ENCODE measurements at places on chromosomes 4 and X.

DNA sequence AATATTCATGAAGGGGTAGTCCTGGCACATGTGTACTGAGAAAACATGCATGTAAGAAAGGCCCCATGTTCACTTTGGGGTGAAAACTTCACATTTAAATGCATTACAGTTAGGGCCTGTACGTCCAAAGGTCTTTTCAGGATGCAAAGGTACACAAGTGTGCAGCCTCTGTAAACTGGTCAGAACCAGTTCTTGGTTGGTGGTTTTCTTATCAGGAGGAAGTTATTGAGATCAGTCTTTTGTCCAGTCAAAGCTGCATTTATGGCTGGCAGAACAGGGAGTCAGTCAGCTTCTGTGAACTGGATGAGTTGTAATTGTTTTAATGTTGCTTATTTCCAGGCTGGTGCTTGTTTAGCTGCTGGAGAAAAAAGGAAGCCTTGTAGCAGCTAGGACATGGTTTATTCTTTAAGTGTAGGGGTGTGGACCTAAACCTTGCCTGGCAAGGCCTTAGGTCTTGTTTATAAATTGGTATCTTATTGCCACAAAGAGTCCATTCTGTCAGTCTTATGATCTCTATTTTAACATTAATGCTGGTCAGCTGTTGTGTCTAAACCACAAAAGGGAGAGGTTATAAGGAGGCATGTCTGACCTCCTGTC is 1906.6 kb upstream of the TENM3 start:
- no peak for DNase-seq

GRCh38 chrX:40168480-40169011 is 70.8 kb upstream of the BCOR start:
- DNase-seq = no peak

- no peak for DNase-seq
These were observed 169.2 kb upstream of the LEF1 start for GRCh38 chr4:108337923-108338322.

DNA sequence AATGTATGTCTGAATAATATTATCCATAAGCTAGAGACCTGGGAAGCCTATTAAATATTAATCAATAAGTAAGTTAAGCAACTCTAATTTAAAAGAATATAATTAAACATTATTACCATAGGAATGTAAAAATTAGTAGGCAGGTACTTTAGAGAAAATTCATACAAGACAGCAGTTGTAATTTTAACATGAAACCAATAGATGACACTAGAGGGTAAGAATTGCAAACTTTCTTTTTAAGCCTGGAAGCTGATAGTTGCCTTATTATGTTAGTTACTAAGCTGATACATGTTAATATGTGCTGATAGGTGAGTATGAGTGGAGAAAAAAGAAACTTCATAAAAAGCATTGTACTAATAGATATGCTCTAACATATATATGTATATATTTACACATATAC is 1157.4 kb downstream of the FAM133A start:
- no peak for DNase-seq

DNA sequence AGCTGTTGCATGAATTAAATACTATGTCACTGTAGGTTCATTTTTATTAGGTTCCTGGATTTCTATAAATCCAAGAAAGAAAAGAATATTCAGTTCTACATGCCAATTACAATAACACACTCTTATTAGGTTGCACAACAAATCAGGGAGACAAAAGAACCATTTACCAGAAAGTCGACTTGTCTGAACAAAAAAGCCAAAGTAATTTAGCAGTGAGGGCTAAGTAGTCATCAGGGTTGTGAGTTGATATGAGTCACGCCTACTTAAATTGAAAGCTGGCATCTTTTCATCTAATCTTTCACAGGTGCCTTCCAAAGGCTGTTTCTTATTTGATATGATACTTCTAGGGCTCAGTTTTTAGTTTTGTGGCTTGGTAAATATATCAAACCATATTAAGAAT is 25.4 kb upstream of the GNRHR start:
- DNase-seq = no peak

DNA sequence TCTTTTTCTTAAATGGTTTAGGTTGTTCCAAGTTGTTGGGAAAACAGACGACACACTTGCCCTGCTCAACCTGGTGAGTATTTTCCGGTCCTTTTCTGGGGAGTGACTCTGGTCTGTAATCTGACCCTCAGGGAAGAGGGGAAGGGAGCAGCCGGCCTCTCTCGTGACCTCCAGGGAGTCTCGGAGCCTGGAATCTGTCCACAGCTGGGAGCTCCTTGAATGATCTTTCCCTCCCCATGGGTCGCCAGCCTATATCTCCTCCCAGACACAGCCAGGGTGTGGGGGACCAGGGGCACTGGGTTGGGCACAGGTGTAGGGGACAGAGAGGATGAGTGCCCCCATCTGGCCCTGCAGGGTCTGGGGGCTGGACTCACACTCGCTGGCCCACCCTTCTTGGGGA is 18.9 kb downstream of the TMEM175 start:
- no peak for DNase-seq

GRCh38 chr4:168615294-168616065 is 118.6 kb downstream of the PALLD start:
- DNase-seq = no peak

GRCh38 chrX:97756879-97757278 is 873.2 kb downstream of the RPA4 start:
- no peak for DNase-seq

GRCh38 chrX:38102240-38102639 is 95.9 kb downstream of the SYTL5 start:
- DNase-seq = no peak

- no peak for DNase-seq
These were observed 40.5 kb downstream of the CLDN34 start for GRCh38 chrX:10007621-10008020.

GRCh38 chrX:38249965-38250364 is 29.3 kb upstream of the SRPX start:
- no peak for DNase-seq

GRCh38 chr4:12932203-12932788 is 551.8 kb downstream of the RAB28 start:
- no peak for DNase-seq

- DNase-seq = no peak
These were observed 14.3 kb downstream of the GPRIN3 start for GRCh38 chr4:89293299-89293698.

DNA sequence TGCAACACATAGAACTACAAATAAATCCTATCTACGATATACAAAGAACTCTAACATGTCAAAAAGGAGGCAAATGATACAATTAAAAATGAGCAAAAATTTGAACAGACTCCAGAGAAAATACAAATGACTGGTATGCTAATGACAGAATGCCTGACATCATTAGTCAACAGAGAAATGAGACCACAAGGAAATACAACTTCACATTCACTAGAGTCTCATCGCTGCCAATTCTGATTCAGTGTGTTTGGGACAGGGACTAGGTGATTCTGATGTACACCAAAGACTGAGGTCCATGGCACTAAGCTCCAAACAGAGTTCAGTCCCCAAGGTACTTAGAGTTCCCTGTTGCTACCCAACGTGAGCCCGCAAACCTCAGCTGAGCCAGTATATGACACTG is 23.4 kb downstream of the SLC2A9 start:
- DNase-seq = no peak

DNA sequence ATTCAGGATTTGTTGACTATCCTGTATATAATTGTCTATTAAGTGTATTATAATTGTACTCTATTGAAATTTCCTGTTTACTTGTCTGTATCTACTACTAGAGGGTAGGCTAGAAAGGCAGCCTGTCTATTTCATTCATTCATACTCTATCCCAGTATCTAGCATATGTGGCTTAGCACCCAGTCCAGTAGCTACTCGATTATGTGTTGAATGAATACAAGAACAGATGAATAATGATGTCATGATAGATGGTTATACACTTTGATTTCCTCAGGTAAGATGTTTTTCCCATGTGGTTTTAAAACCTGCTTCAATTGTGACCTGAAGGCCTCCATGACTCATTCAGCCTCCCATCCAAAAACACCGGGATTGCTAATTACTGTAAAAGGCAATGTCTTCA is 68.0 kb downstream of the IL21 start:
- no peak for DNase-seq

GRCh38 chr4:124589786-124590185 is 122.7 kb downstream of the ANKRD50 start:
- no peak for DNase-seq

DNA sequence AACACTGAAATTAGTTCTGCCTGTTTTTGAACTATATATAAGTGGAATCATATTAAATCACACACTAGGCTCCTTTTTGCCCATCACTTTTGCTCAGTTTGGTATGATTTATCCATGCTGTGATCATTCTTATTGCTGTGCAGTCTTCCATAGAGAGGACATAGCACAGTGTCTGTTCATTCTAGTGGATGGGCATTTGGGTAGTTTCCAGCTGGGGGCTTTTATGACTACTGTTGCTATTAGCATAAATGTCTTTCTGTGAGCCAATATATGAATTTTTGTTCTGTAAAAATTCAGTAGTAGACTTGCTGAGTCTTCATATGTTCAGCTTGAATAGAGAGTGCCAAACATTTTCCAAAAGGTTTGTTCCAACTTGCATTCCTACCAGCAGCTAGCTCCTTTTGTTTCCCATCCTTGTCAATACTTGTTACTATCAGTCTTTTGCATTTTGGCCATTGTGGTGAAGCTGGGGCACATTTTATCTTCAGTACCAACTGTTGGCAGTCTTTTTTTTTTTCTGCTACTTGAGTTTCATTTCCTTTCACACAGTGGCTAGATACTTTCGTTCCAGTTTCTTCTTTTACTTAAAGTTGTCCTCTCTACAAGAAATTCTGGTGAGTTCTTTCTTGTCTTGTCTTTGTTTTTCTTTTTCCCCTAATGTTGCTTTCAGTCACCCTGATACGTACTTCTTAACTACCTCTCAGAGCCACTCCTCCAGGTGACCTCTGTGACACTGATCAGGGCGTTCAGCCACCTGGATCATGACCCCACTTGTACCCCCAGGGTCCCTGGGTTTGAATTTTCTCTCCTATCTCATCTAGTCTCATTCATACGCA is 87.0 kb downstream of the ANXA3 start:
- DNase-seq = no peak

GRCh38 chrX:19870206-19870605 is 17.2 kb downstream of the SH3KBP1 start:
- DNase-seq = no peak

DNA sequence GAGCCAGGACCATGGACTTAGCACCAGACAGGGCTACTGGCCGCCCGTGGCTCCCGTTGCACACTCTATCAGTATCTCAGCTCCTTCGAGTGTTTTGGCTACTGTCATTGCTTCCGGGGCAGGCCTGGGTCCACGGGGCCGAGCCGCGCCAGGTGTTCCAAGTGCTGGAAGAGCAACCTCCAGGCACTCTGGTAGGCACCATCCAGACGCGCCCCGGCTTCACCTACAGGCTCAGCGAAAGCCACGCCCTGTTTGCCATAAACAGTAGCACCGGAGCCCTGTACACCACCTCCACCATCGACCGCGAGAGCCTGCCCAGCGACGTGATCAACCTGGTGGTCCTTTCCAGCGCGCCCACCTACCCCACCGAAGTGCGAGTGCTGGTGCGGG is 1.6 kb downstream of the FAT4 start:
- no peak for DNase-seq

- no peak for DNase-seq
These were observed 956 bp downstream of the SORCS2 start for GRCh38 chr4:7193030-7193958.

GRCh38 chrX:100350704-100351489 is 59.2 kb downstream of the PCDH19 start:
- no peak for DNase-seq

DNA sequence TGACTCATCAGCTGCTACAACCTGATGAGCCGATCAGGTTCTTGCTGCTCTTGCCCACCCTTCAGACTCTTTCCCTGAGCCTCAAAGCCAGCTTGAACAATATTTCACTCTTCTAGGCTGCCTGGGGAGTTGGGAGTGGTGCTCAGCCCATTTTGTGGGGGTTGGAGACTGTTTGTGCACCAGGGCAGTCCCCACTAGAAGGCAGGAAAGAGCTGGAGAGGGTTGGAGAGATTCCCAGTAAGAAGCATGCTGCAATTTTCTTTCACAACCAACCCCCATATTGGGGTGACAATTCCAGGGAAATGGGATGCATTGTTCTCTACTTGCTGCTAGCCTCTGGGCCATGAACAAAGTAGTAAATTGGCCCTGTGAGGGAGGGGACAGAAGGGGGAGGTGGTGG is 44.1 kb downstream of the SLC16A2 start:
- no peak for DNase-seq

GRCh38 chr4:159105761-159106243 is 2.9 kb downstream of the RAPGEF2 start:
- DNase-seq = no peak

GRCh38 chr4:184384056-184384809 is 90.1 kb downstream of the IRF2 start:
- DNase-seq = no peak

- no peak for DNase-seq
These were observed 94.5 kb upstream of the ZNF827 start for GRCh38 chr4:146033149-146033548.

All from NCI-H2081 (cell line).